T-helper 9 cell (primary cell): ENCODE measurements at places on chromosomes 12 and 14.

DNA sequence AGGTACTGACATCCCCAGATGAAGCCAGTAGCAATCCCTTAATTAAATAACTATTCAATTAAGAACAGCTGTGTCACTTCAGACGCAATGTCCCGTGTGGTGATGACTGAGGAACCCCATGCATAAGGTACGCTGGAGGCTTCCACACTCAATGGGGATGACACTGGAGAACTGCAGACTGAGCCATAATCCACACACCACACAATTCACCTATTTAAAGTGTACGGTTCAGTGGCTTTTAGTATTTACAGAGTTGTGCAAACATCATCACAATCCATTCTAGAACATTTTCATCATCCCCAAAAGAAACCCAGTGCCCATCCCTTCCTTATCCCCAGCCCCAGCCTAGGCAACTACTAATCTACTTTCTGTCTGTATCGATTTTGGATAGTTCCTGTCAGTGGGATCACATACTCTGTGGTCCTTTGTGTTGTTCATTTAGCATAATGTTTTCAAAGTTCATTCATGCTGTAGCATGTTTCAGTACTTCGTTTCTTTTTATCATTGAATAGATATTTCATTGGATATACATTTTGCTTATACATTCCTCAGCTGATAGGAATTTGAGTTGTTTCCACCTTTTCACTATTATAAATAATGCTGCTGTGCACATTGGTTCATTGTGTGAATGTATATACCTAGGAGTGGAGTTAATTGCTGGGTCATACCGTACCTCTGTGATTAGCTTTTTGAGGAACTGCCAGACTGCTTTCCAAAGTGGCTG is 61.1 kb downstream of the NINJ2 start:
- DNase-seq, result no peak

DNA sequence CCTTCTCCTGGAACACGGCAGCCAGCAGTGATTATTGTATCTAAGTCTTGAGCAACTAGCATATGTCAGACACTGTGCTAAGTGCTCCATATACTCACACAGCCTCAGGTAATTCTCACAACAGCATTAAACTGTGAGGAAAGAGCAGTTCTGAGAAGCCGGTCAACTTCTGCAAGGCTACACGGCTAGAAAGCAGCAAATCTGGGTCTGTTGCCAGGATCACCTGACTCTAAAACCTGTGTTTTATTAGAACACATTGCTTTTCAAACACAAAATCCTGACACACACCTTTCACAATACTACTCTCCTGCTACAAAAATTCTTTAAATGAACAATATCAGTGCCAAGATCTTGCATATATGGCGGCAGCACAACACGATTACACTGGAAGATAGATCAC is 49.8 kb upstream of the CRACR2A start:
- no peak for DNase-seq

DNA sequence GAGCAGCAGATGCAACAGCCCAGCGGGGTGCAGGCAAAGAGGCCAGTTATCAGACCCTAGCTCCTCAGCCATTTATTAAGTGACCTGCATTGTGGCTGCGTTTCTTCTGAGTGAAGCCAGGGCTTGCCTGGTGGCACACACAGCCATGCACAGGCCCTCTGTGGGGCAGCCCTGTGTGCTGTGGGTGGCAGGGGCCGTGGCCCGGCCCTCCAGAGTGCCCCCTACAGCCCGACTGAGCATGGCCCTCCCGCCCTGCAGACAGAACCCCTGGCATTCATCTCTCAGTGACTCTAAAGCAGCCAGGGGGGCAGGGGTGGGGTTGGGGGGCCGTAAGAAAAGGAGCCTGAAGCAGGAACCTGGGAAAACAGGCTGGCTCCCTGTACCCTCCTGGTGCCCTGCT is 226.0 kb upstream of the PWP1 start:
- DNase-seq, result no peak

DNA sequence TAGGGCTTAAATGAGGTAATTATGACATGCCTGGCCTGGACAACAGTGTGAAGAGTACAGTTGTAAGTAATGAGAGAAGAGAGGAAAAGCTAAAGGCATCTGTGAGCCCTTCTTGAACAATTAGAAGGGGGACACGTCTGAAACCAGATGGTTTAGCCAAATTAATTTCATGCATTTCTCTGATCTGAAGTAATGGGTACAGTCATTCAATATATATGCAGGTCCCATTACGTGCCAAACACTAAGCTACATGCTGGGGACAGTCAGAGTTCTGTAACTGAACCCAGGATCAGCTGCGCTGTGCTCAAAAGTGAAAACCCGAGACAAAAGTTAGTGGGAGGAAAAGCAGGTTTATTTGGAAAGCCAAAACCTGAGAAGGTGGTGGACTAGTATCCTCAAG is 207.2 kb upstream of the TMTC1 start:
- DNase-seq, result no peak

- no peak for DNase-seq
Measured at GRCh38 chr12:16228067-16228466, 49.4 kb downstream of the SLC15A5 start.

DNA sequence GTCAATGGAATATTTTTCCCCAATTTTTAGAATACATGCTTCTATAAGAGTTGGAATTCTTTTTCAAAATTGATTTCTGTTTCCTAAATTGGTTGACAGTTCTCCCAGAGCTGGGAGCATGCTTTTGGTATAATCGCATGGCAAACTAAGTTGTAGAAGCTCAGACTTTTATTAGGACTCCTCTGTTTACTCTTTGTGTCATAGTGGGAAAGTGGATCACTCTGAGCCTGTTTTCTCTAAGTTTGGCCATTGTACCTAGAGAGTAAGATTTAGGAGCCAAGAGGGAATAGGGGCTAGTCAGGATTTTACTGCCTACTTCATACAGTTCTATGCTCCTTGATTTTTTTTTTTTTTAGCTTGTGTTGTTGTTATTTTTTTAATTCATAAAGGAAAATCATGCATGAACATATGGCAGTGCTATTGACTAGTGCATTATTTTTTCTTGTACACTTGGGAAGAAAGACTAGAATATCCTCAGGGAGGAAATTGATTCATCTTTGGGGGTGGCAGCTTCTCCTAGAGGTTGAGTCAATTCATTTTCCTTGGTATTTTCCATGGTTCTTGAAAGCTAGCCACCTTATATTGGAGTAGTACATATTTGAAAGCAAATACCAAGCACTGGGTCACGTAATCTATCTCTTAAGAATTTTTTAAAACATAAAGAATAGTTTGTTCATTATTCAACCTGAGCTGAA is 77.7 kb upstream of the TRAF3 start:
- no peak for DNase-seq

DNA sequence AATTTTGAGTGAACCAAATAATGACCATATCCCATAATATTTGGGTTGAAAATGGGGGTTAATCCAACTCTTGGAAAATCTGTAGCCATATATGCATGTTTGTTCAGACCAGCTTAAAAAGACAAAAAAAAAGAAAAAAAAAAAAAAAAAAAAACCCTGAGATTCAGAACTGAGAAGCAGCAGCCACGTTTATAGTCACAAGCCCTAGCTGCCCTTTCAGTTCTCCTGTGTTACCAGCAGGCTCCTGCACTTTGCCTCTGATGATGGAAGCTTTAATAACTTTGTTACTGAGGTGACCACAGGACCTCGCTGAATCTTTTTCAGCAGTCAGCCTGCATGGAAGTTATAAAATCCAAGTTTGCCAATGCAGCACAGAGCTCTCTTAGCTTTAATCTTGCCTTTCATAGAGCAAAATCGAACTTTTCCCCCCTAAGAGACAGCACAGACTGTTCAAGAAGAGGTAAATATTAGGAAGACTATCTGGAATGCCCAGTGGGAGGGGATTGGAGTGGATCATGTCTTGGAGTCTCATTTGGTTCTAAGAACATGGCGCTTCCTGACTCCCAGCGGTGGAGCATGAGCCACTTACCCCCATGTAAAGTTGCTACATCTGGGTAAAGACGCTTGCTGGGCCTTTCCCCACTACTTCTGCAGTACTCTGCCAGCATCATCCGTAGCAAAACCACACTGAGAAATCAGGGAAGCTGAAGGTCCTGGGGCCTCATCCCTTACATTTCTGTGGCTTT is 20.6 kb downstream of the GNG2 start:
- DNase-seq, result no peak

DNA sequence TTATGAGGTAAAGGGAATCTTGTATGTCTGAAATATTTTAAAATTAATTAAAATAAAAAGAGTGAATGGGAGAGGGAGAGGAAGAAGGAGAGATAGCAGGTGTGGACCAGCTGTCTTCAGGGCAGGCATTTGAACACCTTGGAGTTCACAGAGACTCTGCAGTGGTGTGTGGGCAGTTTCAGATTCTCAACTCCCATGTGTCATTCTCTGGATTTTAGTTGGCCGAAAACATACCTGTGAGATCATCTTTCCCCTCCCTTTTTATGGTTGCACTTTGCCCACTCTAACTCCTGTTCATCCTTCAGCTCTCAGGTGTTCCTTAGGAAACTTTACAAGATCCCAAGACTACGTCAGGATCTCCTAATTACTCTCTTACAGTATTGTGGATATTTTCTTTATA is 108.1 kb downstream of the ERC1 start:
- DNase-seq, result no peak

GRCh38 chr14:76106188-76106587 is 45.5 kb upstream of the GPATCH2L start:
- DNase-seq, result no peak
